ENCODE measurements at places on chromosomes 2 and 18.

DNA sequence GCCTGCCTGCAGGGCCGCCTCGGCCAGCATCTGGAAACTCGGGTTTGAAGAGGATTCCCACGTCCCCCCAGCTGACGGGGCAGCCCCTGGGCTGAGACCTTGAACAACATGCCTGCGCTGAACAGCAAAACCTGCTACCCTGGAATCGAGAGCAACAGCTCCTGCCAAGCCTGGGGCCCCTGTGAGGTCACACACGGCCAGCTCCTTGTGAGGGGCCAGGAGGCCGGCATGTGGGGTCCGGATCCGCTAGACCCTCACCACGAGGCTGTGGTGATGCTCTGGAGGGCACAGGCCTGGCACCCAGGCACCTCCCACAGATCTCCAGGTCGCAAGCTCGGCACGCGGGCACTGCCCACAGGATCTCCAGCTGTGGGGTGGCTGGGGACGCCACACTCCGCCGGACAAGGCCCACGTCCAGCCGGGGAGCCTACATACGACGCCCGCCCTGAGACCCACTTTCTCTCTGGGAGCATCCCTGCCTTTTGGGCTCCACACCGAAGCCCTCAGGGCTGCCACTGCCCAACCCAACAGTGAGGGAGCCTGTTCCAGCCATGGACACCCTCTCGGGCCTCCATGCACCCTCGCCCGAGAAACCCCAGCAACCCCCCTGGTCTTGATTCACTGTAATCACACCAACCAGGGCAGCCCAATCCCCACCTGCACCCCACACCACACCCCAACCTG is 34.1 kb downstream of the SLC66A2 start:
- DNase-seq, result no peak

GRCh38 chr2:240579771-240580614 is 6.5 kb upstream of the CAPN10 start:
- DNase-seq, result no peak

GRCh38 chr2:72925328-72925943 is 8.1 kb downstream of the EMX1 start:
- no peak for DNase-seq

GRCh38 chr2:174210862-174211261 is 37.5 kb downstream of the OLA1 start:
- DNase-seq, result no peak

- no peak for DNase-seq
These were observed 108.3 kb downstream of the HNRNPLL start for GRCh38 chr2:38494394-38494793.
